Sciatic nerve (tissue), 2 donors: ENCODE measurements at places on chromosomes 3 and 15.

DNA sequence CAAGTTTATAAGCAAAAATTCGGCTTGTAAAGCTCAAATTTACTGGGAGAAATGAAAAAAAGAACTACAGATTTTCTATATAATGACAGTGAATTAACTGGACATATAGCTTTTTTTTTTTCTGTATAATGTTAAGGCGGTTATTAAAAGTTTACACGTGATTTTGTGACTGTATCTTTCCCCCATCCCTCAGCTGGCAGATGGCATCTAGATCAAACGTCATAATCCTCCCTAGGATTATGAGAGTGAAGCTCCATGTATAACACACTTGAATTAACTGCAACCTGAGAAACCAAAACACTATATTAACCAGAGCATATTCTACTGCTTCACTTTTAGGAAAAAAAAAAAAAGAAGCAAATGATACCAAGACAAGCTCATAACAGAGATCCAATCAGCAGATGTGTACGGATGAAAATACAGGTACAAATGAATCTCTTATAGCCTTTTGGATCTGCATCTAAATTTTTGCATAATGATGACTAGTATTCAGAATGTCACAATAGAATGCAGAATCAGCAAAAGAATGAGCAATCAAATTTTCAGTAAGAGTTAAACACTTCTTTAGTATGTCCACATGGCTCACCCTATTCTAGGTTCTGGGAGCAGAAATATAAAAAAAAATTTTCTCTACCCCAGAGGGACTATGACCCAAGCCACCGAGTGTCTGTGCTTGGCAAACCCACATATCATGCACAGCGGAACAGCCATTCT, 12.4 kb downstream of the MOBP start:
- DNase-seq, result no peak

- no peak for DNase-seq
These were observed 68.1 kb upstream of the FGD5 start for GRCh38 chr3:14750650-14751049.

DNA sequence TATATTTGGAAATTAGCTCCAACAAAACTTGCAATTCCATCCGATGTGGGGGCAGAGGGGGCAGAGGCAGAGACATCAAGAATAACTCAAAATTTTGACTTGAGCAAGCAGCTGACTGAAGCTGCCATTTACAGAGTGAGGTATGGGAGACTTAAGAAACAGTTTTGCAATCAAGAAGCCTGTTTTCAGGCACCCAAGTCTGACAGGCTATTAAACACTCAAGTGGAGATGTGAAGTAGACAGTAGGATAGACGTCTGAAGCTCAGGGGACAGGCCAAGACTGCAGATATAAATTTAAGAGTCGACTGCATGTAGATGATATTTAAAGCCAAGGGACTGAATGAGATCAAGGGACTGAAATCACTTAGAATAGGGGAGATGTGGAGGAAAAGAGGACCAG, 9.9 kb upstream of the SH3BP5 start:
- no peak for DNase-seq

DNA sequence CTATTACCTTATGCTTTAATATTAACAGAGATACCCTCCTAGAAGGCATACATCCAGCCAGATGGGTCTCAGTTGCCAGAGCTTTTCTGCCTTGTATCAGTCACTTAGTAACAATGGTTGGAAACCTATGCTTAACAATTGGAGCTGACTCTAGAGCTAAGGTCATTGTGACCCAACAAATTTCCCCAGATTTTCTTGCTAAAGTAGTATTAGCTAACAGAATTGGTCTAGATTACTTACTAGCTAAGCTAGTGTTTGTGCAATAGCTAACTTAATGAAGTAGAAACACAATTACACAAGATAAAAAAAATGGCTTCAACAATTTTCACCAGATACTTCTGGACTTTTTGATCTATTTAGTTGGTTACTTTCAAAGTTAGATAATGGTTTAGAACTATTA, 236.9 kb downstream of the NSUN3 start:
- DNase-seq, result no peak

DNA sequence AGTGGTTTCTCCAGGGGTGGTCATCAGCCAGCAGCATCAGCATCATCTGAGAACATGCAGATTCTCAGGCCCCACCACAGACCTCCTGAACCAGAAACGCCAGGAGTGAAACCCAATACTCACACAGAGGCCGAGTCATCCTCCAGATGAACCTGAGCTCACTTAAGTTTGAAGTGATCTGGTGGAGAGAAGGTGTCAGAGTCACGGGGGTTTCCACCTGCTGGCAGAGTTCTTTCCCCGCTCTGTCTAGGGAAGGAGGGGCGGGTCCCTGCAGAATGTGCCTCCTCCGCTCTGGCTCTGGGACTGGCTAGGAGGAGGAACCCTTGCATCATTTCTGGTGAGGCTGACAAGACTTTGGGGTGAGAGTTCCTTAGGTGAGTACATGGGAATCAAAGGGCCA, 13.3 kb upstream of the KIF23 start:
- DNase-seq, result no peak

- DNase-seq, result no peak
These were observed 170.7 kb downstream of the UBE3A start for GRCh38 chr15:25268166-25268565.

- DNase-seq, result no peak
These were observed 270.9 kb downstream of the ERC2 start for GRCh38 chr3:56197259-56197965.

DNA sequence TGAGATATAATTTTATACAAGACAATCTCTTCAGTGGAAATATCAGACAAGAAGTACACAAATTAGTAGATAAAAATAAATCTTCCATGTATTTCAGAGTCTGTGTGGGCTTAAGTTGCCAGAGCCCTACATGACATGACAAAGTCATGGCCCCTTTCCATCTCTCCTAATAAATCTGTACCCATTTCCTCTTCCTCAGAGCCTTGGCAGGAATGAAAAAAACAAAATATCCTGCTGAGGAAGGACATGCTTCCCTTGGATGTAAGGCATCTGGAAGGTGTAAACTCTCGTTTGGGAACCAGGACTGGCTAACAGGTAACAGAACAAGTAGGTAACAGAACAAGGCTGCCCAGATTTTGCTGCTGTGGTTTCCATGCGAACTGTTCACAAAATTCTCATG, 148.1 kb downstream of the SNRK start:
- DNase-seq, result no peak

GRCh38 chr15:22961762-22962161, 18.4 kb downstream of the CYFIP1 start:
- DNase-seq, result peak; percentile 26
